ENCODE measurements at places on chromosomes 12 and 14. TPM values are rescaled to one million over a fixed set of nuclear protein-coding genes. Genes with fewer than 3 reads are reported as not detected.

- no peak overlapping the region for H3K27ac ChIP-seq
- H3K27me3 ChIP-seq: no peaks in the 10 kb centered on the region
- no peaks in the 10 kb centered on the region for H3K36me3 ChIP-seq
- peak; percentile 32 for DNase-seq
- no peak overlapping the region for H3K4me3 ChIP-seq
Observed at GRCh38 chr12:118964988-118965387, 16.4 kb upstream of the SRRM4 start.

- H3K27me3 ChIP-seq: no peaks in the 10 kb centered on the region
- peak overlapping the region; percentile 67 for H3K27ac ChIP-seq
- peaks cover 20% of the 10 kb centered on the region for H3K4me1 ChIP-seq
- no peak for DNase-seq
Observed at GRCh38 chr12:49809381-49809905, 18.8 kb downstream of the NCKAP5L start.

DNA sequence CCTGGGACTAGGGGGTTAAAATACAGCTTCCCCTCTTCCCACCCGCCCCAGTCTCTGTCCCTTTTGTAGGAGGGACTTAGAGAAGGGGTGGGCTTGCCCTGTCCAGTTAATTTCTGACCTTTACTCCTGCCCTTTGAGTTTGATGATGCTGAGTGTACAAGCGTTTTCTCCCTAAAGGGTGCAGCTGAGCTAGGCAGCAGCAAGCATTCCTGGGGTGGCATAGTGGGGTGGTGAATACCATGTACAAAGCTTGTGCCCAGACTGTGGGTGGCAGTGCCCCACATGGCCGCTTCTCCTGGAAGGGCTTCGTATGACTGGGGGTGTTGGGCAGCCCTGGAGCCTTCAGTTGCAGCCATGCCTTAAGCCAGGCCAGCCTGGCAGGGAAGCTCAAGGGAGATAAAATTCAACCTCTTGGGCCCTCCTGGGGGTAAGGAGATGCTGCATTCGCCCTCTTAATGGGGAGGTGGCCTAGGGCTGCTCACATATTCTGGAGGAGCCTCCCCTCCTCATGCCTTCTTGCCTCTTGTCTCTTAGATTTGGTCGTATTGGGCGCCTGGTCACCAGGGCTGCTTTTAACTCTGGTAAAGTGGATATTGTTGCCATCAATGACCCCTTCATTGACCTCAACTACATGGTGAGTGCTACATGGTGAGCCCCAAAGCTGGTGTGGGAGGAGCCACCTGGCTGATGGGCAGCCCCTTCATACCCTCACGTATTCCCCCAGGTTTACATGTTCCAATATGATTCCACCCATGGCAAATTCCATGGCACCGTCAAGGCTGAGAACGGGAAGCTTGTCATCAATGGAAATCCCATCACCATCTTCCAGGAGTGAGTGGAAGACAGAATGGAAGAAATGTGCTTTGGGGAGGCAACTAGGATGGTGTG, 1.9 kb downstream of the GAPDH start:
- peaks cover 68% of the 10 kb centered on the region for H3K4me1 ChIP-seq
- no peak for DNase-seq
- H3K27ac ChIP-seq: peak overlapping the region; percentile 87
- H3K4me3 ChIP-seq: peak overlapping the region; percentile 65
- H3K36me3 ChIP-seq: no peaks in the 10 kb centered on the region
- no peaks in the 10 kb centered on the region for H3K27me3 ChIP-seq

GRCh38 chr12:89247967-89248366, 104.3 kb downstream of the DUSP6 start:
- H3K4me3 ChIP-seq: no peak overlapping the region
- no peak for DNase-seq
- H3K4me1 ChIP-seq: peaks cover 39% of the 10 kb centered on the region
- no peak overlapping the region for H3K27ac ChIP-seq
- no peaks in the 10 kb centered on the region for H3K27me3 ChIP-seq

GRCh38 chr12:111396726-111397445, 8.8 kb upstream of the SH2B3 start:
- H3K4me3 ChIP-seq: peak overlapping the region; percentile 43
- H3K36me3 ChIP-seq: no peaks in the 10 kb centered on the region
- peaks cover 14% of the 10 kb centered on the region for H3K4me1 ChIP-seq
- H3K27ac ChIP-seq: peak overlapping the region; percentile 58

- H3K36me3 ChIP-seq: no peaks in the 10 kb centered on the region
- H3K4me3 ChIP-seq: no peak overlapping the region
- H3K4me1 ChIP-seq: peaks cover 12% of the 10 kb centered on the region
- no peak for DNase-seq
Observed at GRCh38 chr12:109951136-109951535, 45.0 kb downstream of the GIT2 start.

- H3K4me1 ChIP-seq: no peaks in the 10 kb centered on the region
- H3K27me3 ChIP-seq: no peaks in the 10 kb centered on the region
- no peak overlapping the region for H3K4me3 ChIP-seq
- no peak overlapping the region for H3K27ac ChIP-seq
- DNase-seq: no peak
- H3K36me3 ChIP-seq: no peaks in the 10 kb centered on the region
Observed at GRCh38 chr14:80223696-80224465, 12.6 kb upstream of the DIO2 start.

DNA sequence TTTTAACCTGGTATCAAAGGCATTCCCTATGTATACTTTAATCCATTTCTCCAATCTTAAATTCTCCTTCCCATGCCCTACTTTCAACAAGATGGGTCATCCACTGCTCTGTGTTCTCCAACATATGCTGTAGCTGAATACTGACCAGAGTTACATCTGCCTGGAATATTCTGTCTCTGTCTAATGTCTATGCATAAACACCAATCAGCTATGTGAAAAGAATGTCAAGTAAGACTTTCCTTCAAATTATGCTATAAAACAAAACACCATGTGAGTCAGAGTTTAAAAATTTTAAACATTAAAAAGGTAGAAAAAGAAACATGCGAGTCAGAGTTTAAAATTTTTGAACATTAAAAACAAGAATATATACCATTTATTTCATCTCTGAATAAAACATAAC, 19.3 kb downstream of the NT5DC3 start:
- H3K27ac ChIP-seq: no peak overlapping the region
- DNase-seq: no peak
- H3K36me3 ChIP-seq: no peaks in the 10 kb centered on the region
- peaks cover 19% of the 10 kb centered on the region for H3K4me1 ChIP-seq

- no peak overlapping the region for H3K27ac ChIP-seq
- H3K4me1 ChIP-seq: no peaks in the 10 kb centered on the region
- H3K36me3 ChIP-seq: no peaks in the 10 kb centered on the region
Observed at GRCh38 chr14:36271222-36271621, 49.2 kb downstream of the MBIP start.

DNA sequence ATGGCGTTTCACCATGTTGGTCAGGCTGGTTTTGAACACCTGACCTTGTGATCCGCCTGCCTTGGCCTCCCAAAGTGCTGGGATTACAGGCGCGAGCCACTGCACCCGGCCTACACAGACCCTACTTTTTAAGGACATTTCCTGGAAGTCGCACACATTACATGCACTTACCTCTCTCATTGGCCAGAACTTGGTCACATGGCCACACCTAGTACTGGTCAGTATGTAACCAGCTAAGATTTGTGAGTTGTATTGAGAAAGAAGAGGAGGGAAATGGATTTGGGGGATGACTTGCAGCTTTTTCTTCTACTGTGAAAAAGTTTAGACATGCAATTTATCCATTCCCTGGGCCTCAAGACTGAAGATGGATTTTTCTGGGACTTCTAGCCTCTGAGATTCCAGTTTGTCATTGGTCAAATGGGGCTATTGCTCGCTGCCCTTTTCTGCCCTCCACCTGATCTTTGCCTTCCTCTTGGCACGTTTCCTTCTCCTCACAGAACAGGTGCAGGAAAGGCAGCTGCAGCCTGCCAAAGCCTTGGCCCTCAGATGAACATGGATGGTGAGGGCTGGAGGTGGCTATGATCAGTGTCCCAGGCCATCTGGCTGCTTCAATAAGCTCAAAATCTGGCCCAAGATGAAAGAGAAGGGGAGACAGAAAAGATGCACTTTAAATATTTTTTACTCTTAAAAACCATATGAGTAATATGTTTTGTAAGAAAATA, 7.1 kb upstream of the ZDHHC22 start:
- no peaks in the 10 kb centered on the region for H3K36me3 ChIP-seq
- no peak overlapping the region for H3K27ac ChIP-seq
- no peaks in the 10 kb centered on the region for H3K4me1 ChIP-seq
- no peak overlapping the region for H3K4me3 ChIP-seq

The BCAT1 gene
- total RNA-seq: 20.6 TPM

The IFT81 gene
- 18.2 TPM for total RNA-seq

The PMCH gene
- not detected for total RNA-seq

The MFAP5 gene
- total RNA-seq: 159 TPM

Measured in vagina (tissue), 2 donors.